Stimulated activated CD4-positive, alpha-beta T cell treated with anti-CD3 and anti-CD28 coated beads, Interleukin-1b, Interleukin-23, amount 100 ng/mL, for 24 hours (primary cell): ENCODE measurements at places on chromosomes 1 and 21.

GRCh38 chr1:25869909-25870606 lies 5.5 kb downstream of the PAQR7 start:
- no peak for DNase-seq

- DNase-seq, result no peak
Measured at GRCh38 chr1:25067518-25068251, 137.6 kb upstream of the RUNX3 start.

GRCh38 chr1:166906647-166907046 lies 30.6 kb upstream of the TADA1 start:
- DNase-seq, result no peak

- no peak for DNase-seq
Measured at GRCh38 chr21:21662776-21663175, 664.6 kb downstream of the NCAM2 start.

- DNase-seq, result no peak
Measured at GRCh38 chr1:38129971-38130370, 83.4 kb upstream of the POU3F1 start.

DNA sequence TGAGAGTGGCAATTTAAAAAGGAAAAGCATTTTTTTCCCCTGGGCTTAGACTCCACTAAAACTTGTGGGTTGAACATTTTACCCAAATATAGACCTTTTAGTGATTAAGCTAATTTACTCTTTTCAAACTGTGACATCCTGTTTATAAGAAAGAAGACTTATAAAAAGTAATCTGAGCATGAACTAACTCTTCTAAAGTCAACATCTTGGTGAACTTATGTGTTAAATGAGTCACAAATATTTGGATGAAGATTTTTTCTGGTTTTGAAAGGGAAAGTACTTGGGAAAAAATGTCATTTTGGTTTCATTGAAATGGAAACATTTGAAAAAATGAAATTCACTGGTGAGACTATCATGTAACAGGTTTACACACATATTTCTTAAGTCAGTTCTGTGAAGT lies 109.8 kb downstream of the KCNK2 start:
- DNase-seq, result no peak

DNA sequence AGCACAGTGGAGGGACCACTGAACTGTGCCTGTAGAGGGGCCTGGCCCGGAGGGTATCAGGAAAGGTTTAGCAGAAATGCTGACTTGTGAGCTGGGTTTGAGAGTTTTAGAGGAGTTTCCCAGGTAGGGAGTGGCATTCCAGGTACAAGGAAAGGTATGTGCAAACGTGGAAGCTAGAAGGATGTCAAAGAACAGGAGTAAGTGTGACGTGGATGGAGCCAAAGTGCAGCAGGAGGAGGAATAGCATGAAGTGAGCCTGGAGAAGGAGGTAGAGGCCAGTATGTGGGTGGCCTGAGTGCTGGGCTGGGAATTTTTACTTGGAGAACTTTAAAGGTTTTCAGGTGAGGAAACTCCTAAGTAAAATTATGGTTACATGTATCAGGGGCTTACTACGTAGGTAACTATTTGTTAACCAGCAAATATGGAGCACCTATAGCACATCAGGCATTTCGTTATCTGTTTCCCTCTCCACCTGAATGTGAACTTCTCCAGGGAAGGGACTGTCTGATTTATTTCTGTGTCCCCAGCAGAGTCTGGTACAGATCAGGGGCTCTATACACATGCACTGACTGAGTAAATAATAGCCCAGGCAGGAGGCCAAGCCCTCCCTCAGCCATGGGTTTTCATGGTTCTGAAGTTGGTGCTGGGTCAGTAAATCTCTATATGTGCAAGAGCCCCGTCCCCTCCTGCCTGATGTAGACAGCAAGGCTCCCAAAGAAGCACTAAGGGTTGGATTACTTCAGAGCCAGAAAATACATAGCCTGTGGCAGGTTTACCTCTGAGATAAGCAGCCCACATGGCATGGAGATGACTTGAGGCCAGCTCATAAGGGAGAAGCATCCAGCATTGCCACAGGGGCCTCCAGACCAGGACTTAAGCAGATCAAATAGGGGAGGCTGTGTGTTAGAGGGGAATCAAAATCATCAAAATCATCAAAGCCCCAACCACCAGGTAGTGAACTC lies 43.4 kb downstream of the CDCP2 start:
- no peak for DNase-seq

DNA sequence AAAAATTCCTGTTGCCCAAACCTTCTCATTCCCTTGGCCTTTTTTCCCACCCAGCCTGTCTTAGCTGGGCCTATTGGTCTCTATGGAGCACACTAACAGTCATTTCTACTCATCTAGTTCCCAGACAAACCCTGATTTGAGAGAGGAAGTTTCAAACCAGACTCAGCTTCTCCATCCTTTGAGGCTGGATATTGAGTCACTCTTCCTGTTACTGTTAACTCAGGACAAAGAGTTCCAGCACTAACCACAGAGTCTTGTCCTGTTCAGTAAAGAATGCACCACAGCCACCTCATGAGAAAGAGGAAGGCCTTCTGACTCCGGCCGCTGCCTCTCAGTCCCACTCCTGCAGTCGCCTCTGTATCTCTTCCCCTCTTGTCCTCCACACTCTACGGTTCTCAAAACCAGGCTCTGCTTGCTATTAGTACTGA lies 137.8 kb downstream of the PTPRC start:
- DNase-seq, result no peak

DNA sequence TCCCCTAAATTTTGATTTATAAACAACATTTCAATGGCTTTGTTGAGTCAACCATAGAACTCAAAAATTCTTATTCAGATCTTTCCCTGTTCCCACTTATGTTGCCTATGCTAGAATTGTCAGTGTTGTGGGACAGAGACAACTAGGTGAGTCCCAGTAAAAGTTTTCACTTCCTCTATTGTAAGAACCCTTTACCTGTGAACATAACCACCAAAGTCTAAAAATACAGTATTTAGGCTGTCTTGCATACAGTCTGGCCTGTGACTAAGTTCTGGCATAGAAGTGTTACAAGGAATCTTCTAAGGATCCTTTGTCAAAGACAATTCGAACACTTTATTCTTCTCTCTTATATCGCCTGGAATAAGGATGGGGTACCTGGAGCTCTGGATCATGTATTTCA lies 1047.9 kb upstream of the NCAM2 start:
- no peak for DNase-seq

DNA sequence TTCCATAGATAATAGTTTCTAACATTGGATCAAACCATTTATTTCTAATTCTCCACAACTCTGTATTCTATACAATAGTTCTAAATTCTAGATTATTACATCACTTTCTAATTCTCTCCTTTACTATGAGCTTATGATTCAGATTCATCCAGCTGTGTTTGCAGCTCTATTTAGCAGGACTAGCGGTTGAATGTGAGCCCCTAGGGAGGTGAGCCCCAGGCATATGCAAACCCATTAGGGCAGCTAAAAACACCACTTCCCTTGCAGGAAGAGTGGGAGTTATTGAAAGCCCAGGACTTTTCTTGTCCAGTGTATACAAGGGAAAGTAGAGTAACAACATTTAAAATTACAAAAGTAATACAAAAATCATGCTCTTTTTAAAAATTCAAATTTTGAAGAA lies 56.9 kb downstream of the KRTAP19-8 start:
- no peak for DNase-seq

- DNase-seq, result peak; percentile 9
Measured at GRCh38 chr1:171188388-171189266, 3.5 kb downstream of the FMO2 start.

- DNase-seq, result no peak
Measured at GRCh38 chr1:226784081-226785049, 45.3 kb upstream of the ITPKB start.

DNA sequence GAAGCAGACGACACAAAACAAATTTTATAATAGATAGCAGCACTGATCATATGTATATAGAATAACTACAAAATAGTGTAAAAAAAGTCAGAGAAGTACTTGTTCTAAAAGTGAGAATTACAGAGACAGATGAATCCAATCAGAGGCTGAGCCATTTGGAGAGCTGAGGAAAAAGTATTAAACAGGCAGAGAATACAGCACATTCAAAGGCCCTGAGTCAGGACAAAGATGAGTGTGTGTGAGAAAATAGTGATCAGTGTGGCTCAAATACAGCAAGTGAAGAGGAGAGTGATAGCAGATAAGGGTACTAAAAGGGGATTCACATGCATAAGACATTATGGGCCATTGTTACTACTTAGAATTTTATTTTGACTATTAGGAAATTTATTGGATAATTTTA lies 430.6 kb upstream of the BRINP3 start:
- DNase-seq, result no peak

DNA sequence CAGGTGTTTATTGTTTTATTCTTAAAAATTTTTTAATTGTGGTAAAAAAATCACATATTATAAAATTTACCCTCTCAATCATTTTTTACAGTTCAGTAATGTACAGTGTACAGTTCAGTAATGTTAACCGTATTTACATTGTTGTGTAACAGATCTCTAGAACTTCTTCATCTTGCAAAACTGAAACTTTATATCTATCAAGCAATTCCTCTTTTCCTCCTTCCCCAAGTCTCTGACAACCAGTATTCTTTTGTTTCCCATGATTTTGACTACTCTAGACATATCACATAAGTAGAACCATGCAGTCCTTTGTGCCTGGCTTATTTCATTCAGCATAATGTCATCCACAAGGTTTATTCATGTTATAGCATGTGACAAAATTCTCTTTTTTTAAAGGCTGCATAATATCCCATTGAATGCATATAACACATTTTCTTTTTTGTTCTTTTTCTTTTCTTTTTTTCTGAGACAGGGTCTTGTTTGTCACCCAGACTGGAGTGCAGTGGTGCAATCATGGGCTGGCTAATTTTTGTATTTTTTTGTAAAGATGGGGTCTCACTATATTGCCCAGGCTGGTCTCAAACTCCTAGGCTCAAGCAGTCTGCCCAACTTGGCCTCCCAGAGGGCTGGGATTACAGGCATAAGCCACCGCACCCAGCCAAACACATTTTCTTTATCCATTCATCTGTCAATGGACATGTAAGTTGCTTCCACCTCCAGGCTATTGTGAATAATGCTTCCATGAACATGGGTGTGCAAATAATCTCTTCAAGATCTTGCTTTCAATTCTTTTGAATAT lies 17.2 kb upstream of the RCSD1 start:
- no peak for DNase-seq

DNA sequence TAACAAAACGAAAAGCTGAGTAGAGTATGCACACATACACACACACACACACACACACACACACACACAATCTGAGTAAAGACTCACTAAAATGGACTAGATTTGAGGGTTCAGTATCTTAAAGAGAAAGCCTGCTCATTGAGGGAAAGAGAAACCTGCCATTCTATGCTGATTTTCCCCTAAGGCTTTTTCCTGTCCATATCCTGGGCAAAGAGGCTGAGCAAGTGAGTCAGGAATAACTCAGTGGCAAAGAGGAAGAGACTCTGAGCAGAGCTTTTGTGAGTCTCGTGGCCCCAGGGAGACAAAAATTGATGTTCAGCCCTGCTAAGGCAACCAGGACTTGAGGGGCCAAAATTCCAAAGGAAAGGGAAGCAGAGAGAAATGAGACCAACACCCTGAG lies 37.3 kb upstream of the RUNX1 start:
- DNase-seq, result no peak

DNA sequence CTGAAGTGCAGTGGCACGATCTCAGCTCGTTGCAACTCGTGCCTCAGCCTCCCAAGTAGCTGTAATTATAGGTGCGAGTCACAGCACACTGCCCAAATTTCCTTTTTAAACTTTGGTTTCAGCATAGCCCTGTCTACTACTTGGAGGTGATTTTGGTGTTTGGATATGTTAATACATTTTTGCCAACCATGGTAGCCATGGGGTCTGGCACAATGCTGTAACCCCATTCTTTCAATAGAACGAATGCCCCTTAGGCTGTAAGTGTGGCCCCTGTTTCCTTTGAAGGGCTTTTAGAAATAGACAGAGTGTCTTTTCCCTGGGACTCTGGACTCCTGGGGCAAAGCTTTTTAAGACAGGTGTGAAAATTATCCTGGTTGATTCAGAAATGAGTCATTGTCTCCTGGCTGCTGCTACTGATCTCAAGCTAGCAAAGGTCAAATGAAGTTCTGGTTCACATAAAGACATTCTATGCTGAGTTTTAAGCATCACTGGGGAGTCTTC lies 141.1 kb upstream of the RUNX1 start:
- no peak for DNase-seq

GRCh38 chr21:32908534-32908933 lies 117.2 kb upstream of the OLIG2 start:
- no peak for DNase-seq

GRCh38 chr21:42923553-42924432 lies 1.6 kb downstream of the ERVH48-1 start:
- peak; percentile 43 for DNase-seq

GRCh38 chr1:170791941-170792340 lies 128.0 kb downstream of the PRRX1 start:
- DNase-seq, result no peak

DNA sequence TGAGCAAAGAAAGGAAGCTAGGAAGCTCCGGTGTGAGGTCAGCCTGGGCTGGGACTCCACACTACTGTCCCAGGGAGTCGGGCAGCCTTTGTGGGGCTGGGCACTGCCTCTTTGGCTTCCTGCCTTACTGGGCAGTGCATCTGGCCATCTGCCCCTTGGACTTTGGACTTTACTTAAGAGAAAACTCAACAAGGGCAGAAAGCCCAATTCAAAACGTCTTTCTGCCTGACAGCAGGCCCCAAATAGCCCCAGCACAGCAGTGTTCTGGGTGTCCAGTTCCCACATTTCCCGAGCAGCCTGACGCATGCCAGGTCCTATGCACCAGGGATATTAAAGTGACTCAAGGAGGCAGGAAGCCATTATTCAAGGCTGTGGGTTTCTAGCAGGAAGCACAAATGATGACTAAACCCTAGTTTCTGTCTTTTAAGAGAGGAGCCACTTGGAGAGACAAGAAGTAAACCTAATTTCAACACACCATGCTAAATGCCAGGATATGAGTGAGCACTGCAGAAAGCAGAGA lies 37.9 kb upstream of the EDEM3 start:
- no peak for DNase-seq
